ENCODE measurements at places on chromosomes 11 and 22.

DNA sequence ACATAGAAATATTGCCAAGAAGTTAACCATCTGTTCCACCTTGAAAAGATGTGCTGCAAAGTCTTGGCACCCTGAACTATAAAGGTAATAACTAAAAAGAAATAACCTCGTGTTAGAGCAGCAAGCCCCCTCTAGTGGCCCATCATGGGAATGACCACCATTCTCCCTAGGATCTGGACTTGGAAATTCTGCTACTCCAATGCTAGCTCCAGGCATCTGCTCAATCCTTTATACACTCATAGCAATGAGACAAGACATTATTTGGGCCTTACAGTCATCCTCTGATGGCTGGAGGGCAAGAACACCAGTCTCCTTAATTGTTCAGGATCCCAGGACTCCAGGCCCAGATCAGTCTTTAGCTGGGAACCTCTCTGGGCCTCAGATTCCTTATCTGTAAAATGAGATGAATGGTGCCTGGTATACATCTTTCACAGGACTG is 76.0 kb downstream of the CWC15 start:
- DNase-seq, result no peak

GRCh38 chr11:4809246-4809645 is 5.1 kb upstream of the OR52R1 start:
- DNase-seq, result no peak

DNA sequence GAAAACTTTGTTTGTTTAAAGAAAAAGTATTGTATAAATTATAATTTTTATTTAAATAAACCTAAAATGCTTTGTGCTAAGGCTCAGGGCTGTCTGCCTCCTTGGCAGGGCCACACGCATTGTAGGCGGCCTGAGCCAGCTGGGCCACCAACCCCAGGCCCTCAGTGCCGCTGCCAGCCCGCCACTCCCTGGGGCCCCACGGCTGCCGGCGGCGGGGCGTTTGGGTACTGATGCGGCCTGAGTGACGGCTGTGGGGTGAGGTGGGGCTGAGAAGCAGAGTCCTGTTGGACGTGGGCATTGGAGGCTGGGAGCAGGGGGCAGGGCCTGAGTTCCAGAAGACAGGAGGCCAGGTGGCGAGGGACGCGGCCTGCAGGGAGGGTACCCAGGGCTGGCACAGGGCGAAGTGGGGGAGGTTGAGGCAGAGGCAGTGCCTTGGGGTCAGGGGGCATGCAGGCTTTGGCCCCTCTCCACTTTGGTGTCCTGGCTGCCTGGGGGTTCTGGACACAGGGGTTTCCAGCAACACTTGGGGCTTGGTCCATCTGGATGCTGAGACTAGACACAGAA is 58.3 kb downstream of the CERK start:
- DNase-seq, result no peak

GRCh38 chr11:10797001-10797400 is 11.7 kb downstream of the EIF4G2 start:
- no peak for DNase-seq

DNA sequence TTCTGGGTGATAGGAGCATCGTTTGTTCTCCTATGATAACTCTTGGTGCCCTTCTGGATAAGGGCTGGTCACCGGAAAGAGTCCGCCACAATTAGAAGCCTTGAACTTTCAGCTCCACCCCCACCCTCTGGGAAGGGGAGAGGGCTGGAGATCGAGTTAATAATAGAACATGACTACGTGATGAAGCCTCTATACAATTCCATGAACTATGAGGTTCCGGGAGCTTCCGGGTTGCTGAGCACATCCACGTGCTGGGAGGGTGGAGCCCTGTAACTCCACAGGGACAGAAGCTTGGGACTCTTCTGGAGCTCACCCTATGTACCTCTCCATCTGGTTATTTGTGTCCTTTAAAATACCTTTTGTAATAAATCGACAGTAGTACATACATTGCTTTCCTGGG is 40.3 kb downstream of the ARHGAP42 start:
- no peak for DNase-seq

DNA sequence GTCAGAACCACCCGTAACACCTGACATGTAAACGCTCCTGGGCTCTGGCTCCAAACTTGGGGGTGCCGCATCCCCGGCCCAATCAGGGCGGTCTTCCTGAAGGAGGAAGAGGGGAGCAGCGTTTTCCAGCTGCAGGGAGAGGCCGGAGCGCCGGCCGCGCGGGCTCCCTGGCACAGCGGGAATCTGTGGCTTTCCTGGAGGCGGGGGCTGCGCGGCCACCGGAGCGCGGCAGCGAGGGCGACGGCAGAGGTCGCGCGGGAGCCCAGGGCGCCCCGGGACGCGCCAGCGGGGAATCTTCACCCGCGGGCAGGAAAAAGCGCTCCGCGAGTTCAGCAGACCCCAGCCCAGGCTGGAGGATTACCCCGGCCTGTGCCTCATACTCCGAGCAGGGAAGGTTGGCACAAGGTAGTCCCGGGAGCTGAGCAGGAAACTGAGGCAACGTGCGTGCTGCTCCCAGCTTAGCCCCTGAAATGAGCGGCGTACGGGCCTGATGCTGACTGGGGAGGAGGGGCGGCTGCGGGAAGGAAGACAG is 600 bp upstream of the ESAM start:
- DNase-seq, result no peak

DNA sequence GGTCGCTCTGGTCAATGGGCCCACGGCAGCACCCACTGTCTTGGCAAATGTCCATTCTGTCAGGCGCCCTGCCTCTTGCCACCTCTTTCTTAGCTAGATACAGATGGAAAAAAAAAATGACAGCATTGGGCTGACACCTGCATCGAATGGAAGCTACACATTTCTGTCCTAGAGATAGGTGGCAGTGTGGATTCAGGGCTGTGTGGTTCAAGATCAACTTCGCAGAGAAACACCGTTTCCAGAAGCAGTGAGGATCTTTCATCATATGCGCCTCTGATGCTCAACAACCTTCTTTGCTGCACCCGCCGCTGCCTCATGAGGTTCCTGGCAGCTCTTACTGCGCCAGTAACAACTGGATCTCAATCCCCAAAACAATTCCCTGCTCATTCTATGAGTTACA is 236.3 kb downstream of the KIRREL3 start:
- DNase-seq, result no peak

DNA sequence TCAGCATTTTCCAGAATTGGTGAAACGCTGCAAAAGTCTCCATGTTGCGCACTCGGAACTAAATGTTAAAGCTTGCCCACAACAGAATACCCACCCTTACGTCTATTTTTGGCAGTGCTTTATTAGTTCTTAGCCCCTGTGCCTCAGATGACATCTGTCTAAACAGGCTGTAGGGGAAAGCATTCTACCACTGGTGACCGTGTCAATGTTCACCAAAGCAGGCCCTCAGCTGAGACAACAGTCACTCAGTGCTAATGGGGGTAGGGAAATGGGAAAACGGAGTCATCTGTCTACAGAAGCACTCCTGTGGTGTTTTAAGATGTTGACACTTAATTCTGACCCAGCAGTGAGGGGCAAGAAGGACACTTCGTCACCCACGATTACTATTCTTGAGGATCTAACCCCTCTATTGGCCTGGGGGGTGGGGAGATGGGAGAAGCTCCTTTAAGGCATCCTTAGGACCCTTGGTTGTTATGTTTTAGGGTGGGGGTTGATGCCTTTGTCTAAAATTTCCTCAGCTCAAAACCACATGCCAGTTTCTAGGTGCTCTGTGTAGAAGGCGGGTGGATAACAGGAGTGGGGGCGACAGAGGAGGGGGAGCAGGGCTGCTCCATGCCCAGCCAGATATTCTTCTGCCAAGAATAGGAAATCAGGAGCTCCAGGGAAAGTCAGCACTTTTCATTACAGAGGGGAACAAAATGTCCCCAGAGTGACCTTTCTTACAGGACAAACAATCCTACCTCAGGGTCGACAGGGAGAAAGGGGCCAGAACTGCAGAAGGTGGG is 15.6 kb upstream of the MFRP start:
- no peak for DNase-seq

DNA sequence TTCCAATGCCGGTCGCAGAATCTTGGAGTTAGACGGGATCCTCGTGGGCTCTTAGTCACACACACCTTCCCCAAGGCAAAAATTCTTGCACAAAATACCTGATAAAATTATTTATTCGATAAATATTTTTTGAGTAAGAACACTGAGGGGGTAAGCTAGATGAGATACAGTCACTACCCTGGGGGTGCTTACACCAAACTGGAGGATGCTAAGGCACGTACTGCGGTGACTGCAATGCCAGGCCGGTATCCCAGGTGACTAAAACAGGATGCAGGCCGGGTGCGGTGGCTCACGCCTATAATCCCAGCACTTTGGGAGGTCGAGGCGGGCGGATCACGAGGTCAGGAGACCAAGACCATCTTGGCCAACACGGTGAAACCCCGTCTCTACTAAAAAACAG is 1.7 kb upstream of the MRTFA start:
- DNase-seq, result no peak

DNA sequence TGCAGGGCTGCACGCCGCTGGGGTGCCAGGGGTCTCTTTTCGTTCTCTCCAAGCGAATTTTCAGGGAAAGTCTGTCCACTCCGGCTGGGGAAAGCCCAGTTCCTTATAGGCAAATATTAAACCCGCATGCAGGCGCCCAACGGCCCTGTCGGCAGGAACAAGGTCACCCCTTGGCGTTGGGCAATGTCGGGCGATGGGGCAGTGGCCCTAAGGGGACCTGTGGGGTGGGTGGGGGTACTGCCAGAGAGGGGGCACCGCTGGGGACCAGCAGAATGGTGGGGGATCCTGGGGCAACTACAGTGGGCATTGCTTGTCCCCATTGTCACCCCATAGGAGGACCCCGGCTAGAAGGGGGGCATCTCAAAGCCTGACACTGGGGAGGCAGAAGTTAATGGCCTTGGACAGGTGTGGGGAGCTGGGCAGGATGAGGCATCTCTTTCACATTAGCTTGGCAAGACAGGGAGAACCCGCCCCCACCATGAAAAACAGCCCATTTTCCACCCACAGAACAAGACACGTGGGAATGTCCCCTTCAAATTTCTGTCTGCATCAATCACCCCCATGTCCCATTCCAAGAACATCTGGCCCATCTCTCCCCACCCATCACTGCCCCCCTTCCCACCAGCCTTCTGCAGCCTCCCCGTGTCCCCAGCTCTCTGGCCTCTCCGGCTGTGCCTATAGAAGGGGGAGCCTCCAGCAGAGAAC is 5.5 kb upstream of the IGF2 start:
- DNase-seq, result no peak

GRCh38 chr11:326592-326841 is 5.9 kb upstream of the IFITM3 start:
- no peak for DNase-seq

- DNase-seq, result no peak
These were observed at the start of gene PITPNM1 for GRCh38 chr11:67504950-67505581. PITPNM1 (minus strand) TSS chr11:67505363; CDS start chr11:67504180, 1,183 bp downstream.

- no peak for DNase-seq
These were observed 63.8 kb downstream of the ST14 start for GRCh38 chr11:130223291-130223971.

DNA sequence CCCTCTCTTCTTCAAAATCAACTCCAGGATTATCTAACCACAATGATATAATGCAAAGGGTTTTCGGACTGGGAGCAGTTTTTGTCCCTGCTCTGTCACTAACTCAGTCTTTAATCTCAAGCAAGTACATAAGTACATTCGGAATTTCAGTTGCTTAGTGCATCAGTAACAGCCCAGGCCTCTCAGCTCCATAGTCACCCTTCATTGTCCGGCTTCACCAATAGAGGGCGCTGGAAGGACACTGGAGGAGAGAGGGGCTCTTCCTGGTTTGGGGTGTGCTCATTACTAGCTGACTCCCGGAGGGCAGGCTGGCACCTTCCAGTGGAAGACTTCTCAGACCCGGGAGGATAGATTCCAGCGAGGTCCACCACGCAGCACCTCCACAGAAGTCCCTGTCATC is 90.4 kb upstream of the PDGFD start:
- no peak for DNase-seq

GRCh38 chr11:46322759-46323158 is 24.5 kb upstream of the DGKZ start:
- no peak for DNase-seq

DNA sequence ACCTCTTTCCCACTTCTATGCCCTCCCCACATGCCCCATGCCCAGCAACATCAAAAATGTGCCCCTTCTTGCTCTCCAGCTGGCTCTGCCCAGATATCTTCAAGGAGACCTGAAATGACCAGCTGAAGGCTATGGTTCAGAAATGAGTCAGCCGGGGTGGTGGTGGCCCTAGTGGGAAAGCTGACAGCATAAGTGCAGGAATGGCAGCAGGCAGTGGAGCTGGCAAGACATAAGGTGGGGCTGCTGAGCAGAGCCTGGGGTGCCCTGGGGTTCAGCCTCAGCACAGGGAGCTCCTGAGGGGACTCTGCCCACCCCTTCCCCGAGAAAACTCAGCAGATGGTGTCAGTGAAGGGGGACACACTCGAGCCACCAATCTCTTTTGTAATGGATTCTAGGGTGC is 593.4 kb downstream of the BUD13 start:
- DNase-seq, result no peak

GRCh38 chr11:79054636-79055035 is 386.2 kb downstream of the TENM4 start:
- no peak for DNase-seq

GRCh38 chr22:37387793-37388192 is 39.5 kb downstream of the ELFN2 start:
- DNase-seq, result no peak

DNA sequence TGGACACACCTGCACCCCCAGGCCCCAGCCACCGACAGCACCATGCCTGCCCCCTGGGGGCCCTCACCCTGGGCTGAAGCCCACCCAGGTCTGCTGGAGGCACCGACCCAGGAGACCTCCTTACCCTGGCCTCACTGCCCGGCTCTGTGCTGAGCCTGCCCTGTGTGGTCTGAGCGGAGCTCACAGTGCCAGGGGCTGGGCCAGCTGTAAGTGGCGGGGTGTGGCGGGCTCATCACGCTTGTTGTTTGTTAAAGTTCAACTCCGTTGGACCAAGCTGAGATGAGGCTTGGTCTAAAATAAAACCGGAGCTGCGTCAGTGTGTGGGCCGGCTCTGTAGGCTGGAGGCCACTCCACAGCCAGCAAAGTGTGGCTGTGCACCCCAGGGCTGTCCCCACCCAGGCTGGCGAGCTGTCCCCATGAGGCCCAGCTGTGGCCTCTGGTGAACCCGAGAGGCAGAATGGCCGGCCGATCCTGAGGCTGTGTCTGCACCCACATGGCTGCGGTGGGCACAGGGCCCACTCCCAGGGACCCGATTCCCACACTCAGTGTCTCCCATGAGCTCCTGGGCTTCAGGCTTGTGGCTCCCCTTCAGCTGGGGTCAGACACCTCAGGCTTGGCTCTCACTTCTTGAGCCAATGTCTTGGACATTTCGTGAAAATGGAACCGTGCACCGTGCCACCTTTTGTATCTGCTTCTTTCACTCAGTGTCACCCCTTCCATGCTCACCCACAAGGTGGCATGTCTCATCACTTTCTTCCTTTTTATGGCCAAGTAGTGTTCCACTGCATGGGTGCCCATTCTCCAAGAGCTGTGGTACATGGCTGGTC is 137.9 kb downstream of the CTTN start:
- no peak for DNase-seq

DNA sequence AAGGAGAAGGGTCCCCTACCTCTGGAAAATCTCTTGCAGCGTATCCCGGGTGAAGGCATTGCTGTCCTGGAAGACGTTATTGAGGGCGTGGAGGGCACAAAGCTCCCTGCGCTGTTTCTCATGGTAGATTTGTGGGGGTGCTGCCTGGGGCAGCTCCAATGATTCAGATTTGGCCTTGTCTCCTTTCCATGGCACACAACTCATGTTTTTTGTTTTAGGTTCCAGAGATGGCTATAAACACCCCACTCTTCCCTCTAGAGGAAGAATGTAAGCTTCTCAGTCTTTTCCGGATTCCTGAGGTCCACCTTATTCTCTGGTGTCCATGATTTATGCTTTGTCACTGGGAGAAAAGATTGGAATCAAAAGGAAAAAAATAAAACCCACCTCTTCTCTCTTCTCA is 959 bp downstream of the JOSD1 start:
- no peak for DNase-seq

Data from SIG-M5 (cell line).